ENCODE measurements at places on chromosomes 2 and 18. TPM values are rescaled to one million over a fixed set of nuclear protein-coding genes. Genes with fewer than 3 reads are reported as not detected.

The DCC gene
- total RNA-seq = not detected

The MOCOS gene
- total RNA-seq = 7.5 TPM

DNA sequence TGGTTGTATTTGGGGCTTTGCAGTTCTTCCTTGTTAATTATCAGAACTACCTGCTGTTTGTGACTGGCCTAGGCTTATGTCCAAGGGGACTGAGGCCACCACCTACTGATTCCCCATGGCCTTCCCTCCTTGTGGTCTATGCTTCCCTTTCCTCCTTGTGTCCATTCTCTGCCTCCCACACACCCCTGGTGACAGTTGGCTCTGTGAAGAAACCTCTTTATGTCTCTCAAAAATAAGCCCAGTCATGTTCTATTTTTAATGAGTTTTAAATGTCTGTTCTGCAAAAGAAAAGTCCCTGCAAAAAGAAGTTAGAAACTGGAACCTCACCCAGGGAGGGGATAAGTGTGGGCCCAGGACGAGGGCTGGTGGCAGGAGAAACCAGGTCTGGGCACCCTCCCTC, 105.0 kb downstream of the SMC6 start:
- DNase-seq = peak; percentile 5

The RPRM gene
- not detected for total RNA-seq

- no peak for DNase-seq
These were observed 22.6 kb upstream of the PELI1 start for GRCh38 chr2:64166637-64167420.

DNA sequence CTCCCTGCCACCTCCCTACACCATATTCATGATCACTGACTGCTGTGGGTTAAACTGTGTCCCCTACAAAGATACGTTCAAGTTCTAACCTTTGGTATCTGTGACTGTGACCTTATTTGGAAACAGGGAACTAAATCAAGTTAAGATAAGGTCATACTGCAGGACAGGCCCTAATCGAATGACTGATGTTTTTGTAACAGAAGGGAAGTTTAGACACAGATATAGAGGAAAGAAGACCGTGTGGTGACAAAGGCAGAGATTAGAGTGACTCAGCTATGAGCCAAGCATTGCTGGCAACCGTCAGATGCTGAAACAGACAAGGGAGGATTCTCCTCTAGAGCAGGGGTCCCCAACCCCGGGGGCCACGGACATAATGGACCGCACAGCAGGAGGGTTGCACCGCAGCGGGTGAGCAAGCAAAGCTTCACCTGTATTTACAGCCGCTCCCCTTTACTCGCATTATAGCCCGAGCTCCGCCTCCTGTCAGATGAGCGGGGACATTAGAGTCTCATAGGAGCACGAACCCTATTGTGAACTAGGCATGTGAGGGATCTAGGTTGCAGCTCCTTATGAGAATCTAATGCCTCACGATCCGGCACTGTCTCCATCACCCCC, 28.9 kb upstream of the RNF152 start:
- no peak for DNase-seq

DNA sequence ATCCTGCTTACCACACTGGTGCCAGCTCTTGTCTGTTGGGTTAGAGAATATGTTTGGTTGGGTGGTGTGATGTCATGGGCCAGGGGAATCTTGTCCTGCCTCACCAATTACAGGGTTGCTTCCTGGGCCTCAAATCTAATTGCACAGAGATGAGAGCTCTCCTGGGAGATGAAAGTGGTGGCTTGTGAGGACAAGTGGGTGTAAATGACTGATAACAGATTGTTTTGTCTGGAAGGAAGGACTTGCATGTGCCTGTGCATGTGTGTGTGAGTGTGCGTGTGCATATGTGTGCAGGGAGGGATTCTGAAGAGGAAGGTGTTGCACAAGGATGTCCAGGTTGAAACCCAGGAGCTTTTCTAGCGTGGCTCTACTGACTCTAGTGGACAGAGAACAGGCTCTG, 271.9 kb downstream of the LOXHD1 start:
- no peak for DNase-seq

DNA sequence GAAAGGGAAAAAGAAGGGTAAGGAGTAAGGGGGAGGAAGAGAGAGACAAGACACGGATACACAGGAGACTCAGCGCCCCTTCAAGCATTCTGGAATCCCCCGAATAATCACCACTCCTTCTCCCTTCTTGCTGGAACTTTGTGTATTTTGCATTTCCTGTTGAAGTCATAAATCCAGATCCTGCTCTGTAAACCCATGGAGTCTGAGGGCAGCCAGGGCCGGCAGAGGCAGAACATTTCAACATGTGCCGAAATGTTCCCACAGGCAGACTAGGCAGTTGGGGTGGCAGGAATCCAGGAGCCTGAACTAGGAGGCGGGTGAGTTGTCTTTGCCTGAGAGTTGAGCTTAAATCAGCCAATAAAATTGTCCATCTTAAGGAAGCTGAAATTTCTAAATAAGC, 193.1 kb downstream of the SH3RF3 start:
- peak; percentile 82 for DNase-seq

GRCh38 chr2:241553981-241554380, 4.6 kb upstream of the BOK start:
- no peak for DNase-seq

The LRPPRC gene
- 60.7 TPM for total RNA-seq

DNA sequence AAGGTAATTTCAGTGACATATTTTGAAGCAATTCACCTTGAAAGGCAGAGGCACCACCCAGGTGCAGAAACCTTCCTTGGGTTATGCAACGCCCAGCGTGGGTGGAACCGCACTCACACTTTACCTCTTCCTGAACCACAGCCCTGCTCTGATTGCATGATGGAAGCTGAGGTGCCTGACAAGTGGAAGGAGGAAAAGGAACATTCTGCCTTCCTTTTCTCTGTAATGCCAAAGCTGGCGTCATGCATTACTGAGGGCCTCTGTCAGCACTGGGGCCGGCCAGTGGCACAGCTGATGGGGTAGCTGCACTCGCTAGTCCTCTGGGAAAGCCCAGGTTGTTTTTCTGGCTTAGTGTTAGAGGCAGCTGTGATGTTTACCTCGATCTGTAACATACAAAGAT, 266.5 kb downstream of the NEDD4L start:
- DNase-seq = peak; percentile 72

DNA sequence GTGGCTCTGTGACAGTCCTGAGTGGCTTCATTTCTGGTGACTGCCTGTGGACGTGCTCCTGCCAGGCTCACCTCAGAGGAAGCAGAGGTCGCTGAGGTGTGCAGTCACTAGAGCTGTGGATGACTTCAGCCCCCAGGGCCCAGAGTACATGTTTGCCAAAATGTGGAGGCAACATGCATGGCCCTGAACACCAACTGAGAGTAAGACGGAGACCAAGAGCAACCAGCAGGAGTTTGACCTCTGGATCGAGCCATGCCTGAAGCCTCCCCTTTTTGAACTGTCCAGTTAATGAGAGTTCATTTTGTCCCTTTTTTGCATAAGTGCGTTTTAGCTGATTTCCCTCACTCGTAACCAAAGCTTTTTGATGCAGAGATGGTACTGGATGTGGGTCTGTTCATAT, 184.9 kb downstream of the RTP5 start:
- DNase-seq = no peak

All from mucosa of gallbladder (tissue), 1 donor.